Right atrium auricular region (tissue), 2 donors: ENCODE measurements at places on chromosomes 11 and 22.
A peak's percentile ranks its signal among the peaks of the same experiment; 100 is the strongest.

DNA sequence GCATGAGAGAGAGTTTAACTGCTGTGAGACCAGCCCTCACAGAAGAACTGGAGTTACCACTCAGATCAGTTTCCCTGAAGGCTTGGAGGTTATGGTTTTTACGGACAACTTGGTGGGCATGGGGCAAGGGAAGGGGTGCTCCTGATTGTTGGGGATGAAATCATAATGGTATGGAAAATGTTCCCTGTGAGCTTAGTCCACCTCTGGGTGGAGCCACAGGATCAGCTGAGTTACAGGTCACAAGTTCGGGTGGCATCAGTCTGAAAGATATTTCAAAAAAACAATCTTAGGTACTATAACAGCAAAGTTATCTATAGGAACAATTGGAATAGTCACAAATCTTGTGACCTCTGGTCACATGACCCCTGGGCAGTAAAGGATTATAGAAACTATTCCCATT is 162.9 kb downstream of the DLG2 start:
- DNase-seq = no peak

- DNase-seq = no peak
Observed at GRCh38 chr11:111722501-111722900, 43.7 kb downstream of the PPP2R1B start.

GRCh38 chr22:38694049-38694448 is 6.7 kb downstream of the JOSD1 start:
- no peak for DNase-seq

DNA sequence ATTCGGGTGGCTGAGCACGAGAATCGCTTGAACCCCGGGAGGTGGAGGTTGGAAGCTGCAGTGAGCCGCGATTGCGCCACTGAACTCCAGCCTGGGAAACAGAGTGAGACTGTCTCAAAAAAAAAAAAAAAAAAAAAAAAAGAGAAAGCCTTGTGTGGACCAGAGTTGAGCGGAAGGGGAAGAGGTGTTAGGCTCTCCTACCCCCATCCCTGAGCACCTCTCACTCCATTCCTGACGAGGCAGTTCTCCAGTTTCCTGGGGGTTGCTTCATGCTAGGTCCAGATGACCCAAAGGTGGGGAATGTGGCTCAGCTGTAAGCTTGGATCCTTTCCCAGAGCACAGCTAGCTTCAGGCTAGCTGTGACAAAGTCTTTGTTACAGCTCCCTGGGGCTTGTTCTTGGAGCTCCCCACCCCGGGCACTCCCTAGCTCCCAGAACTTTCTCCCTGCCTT is 8.8 kb upstream of the DNAL4 start:
- peak; percentile 83 for DNase-seq

DNA sequence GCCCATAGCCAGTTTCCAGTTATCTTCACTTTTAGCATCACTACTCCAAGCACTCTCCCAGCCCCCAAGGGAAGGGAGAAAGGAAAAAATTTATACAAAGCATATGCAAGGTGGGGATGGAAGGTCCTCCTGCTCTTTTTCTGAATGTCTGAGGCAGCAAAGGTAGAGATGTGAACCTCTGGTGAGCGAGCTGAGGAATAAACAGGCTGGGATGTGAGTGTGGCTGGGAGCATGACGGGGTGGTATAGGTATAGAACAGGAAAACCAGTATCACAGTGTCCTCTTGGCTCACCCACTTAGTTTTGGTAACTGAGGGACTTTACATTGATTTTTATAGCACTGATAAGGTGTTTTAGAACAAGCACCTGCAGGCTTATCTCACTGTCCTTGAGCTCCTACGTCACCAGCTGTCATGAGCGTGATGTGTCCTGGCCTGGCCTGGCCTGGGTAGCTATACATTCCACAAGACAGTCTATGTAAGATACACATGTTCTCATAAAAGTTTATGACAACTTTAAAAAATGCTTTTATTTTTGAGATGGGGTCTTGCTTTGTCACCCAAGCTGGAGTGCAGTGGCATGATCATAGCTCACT is 10.3 kb upstream of the POLD3 start:
- no peak for DNase-seq

DNA sequence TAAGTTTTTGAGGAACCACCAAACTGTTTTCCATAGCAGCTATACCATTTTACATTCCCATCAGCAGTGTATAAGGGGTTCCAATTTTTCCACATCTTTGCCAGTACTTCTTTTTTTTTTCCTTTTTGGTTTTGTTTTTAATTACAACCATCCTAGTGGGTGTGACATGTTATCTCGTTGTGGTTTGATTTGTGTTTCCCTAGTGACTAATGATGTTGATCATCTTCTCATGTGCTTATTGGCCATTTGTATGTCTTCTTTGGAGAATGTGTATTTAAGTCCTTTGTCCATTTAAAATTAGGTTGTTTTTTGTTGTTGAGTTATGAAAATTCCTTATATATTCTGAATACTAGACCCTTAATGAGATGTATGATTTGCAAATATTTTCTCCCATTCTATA is 59.3 kb downstream of the STIM1 start:
- DNase-seq = no peak

- DNase-seq = no peak
Observed at GRCh38 chr11:80241766-80242165, 800.9 kb upstream of the TENM4 start.

DNA sequence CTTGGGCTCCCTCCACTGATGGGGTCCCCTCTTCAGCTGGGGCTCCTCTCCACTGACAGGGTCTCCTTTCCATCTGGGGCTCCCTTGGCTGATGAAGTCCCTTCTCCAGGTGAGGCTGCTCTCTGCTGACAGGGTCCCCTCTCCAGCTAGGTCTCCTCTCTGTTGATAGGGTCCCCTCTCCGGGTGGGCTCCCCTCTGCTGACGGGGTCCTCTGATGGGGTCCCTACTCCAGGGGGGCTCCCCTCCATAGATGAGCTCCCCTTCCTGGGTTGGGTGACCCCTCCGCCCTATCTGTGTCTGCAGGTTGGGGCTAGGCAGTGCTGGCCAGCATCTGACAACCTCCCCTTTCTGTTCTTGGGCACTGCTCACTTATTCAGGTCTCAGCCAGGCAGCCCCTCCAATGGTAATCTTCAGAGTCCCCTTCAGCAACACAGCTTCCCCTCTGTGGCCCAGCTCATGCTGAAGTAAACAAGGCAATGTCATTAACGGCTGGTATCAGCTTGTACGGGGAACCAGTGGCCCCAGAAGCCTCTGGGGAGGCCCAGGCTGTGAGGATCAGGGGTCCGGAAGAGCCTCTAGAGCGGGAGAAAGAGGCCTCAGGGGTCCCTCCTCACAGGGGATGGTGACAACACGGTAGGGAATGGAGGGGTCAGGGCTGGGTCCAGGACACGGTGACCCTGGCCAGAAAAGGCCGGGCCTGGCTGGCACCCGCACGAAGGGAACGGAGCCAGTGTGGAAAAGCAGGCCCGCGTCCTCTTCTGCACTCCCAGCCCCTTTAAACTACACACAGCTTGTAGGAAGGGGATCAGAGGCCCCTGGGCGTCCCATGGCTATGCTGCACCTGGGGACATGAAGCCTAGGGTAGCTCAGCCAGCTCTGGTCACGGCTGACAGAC is 9.6 kb upstream of the CD81 start:
- no peak for DNase-seq

DNA sequence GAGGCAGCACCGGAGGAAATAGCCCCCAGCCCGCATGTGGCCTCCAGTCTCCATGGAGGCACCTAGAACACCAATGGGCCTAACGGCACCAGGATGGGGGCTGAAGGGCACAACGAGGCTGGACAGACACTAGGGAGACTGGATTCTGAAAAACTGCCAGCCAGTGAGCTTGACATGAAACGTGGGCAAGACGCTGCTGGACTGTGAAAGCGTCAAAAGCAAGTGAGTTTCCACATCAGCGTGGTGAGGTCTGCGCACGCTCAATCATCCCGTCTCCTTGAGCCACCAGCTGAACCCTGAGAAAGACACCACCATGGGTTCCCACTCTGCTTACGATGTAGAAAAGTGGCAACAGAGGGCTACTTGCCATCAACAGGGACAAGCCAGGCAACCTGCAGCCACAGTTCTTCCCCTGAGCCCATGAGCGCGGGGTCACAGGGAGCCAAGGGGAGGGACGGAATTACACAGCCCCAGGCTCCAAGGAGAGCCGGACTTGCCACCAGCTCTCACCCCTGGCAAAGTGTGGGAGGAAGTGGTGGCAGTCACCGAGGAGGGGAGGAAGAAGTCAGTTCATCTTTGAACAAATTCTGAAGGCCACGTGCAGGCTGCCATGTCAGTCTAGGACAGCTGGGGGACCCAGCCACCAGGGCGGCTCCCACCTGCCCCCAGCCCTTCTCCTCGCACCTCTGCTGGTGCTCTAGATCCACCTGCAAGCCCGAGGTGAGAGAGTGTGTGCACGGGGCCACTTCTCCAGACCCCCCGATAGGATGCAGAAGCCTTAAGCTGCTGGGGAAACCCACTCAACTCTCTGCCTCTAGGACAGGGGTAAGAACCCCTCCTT is 131.1 kb downstream of the MPPED1 start:
- DNase-seq = no peak

- no peak for DNase-seq
Observed at GRCh38 chr22:31039393-31039792, 41.7 kb upstream of the SMTN start.

DNA sequence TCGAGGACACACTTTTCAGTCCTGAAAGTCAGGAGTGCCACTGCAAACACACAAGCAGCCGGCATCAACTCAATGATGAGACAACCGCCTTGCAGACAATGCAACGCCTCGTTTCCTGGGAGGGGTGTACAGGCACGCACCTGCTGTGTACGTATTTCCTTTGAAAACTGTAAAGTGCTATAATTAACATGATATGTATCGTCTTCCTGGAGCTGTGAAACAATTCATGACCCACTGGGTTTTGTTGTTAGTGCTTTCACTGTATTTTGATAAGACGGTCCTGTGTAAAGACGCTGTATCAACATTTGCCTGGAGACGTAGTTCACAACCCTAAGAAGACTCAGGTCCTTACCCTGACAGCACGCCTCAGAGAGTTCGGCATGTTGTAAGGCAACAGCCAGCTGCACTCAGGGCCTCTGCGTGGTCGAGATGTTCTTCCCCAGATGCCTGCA is 105.7 kb upstream of the ANO1 start:
- no peak for DNase-seq

GRCh38 chr11:87295237-87295636 is 257.5 kb downstream of the TMEM135 start:
- no peak for DNase-seq

- DNase-seq = no peak
Observed at GRCh38 chr11:111957663-111958444, 20.7 kb downstream of the DIXDC1 start.

- DNase-seq = no peak
Observed at GRCh38 chr11:102630598-102631448, 5.7 kb upstream of the MMP20 start.

GRCh38 chr22:47160141-47160541 is 397.7 kb downstream of the TBC1D22A start:
- DNase-seq = no peak

DNA sequence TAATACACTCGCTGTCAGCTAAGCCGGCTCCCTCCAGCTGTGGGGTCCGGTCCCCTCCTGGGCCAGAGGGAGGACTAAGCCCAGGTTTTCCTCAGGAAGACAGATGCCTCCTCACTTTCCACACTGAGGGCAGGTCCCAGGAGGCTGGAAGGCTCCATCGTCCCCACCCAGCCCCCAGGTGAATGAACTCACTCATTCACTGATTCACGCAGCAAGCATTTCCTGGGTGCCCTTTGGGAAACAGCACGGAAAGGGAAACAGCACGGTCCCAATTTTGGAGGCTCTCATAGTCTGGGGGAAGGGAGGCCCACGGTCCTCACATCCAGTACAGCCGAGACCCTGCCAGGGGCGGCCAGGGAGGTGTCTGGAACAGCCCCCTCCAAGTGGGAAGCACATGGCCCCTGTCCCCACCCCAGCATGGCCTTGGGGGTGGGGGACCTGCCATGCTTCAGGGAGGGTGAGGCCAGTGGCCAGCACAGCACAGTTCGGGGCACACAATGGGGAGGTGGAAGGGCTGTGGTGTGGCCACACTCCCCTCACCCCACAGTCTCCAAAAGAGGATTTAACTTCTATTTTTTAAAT is 9.3 kb upstream of the TH start:
- no peak for DNase-seq

DNA sequence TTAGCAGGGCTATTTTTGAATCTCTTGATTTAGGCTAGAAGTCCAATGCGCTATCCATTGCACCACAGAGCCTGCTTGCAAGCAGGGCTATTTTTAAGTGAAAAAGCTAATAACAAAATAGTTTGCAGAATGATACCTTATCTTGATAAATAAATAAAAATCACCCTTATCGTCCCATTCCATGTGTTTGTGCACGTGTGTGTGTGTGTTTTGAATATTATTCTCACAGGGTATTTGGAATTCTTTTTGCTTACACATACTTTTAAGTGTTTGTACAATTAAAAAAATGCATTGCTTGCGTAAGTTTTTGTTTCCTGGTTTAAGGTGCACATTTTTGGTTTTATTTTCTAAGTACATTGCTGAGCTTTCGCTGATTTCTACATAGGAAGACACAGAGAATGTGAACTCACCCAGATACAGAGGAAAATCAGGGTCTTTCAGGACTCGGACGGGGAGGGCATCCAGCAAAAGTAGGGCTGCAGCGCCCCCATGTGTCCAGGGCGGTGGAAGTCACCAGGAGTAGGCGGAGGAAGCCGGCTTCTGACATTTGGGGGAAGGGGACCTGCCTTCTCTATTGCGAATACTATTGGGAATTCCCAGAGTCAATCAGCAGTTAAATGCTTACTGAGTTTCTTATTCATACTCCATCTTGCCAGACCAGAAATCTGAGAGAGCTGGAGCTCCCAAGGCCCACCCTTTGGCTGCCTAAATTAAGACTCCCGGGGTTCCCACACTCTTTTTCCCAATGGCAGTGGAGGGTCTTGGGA is 27.3 kb downstream of the SLC1A2 start:
- DNase-seq = peak; percentile 75

GRCh38 chr11:108970221-108970991 is 305.5 kb downstream of the DDX10 start:
- no peak for DNase-seq

GRCh38 chr11:112238041-112238440 is 11.8 kb downstream of the PTS start:
- no peak for DNase-seq

DNA sequence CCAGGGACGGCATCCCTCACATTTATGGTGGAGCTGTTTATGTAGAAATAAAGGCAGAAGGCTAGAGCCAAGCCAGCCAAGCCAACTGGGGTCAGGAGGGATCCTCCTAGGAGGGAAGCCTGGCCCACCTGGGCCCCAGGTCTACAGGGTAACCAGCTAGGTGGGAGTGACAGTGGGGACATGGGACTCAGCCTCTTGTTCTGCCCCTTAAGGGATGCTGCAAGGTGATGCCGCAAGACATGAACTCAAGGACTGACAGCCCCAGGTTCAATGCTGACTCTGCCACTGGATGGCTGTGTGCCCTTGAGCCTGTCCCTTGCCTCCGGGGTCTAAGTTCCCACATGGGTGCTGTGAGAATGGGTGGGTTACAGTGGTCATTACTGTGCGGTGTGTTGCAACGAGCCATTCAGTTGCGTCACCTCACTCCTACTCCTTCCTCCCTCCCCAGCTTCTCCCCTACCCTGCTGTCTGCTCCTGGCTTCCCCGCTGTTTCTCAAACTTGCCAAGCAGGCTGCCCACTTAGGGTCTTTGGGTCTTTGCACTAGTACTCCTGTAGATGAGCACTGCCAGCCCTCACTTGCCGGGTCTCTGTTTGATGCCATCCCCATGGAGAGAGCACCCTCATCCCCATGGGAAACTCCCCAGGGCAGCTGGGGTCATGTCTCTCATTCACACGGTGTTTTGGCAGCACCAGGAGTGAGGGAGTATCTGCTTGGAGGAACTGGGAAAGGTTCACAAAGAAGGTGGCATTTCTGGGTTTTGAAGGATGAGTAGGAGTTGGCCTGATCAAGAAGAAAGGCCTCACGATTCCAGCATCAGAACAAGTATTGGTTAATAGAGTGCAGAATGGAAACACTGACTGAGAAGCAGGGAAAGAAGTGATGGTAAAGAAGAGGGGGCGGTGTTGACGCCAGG is 43.0 kb upstream of the RTL6 start:
- no peak for DNase-seq
